NCI-H524 treated with DMSO at 0.1 percent for 48 hours (cell line): ENCODE measurements at places on chromosomes 3 and 15.

DNA sequence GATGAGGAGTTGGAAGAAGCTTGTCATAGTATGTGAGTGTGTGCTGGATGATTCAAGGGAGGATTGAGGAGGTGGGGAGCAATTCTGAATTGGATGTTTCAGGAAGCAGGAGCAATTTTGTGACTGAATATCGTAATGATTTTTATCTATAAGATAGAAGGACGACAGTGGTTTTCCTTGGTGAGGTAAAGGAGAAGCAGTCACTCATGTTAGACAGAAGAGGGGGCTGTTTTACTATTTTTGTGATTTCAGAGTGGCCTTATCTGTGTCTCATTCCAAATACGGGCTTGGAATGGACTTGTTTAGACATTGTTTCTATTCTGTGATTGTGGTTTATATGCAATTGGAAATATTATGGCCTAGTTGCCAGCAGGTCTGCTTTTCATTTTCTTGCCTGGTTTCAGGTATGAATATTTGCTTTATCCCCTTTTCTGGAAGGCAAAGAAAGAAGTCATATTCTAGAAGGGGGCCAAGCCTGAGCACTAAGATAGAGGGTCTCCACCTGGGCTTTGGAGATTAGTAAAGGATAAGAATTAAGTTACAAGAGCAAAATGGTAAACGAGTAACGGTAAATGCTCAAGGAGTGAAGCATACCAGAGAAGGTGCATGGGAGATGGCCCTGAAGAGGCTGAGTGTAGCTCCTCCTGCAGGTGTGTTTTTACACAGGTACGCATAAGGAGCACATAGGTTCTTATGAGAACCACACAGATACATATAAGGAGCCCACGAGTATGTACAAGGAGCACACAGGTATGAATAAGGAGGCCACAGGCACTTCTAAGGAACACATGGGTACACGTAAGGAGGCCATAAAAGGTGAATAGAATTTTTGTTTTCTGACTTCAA, 124.6 kb upstream of the KCNAB1 start:
- peak; percentile 43 for DNase-seq

- no peak for DNase-seq
These were observed 237.6 kb upstream of the BHLHE40 start for GRCh38 chr3:4741404-4742307.

DNA sequence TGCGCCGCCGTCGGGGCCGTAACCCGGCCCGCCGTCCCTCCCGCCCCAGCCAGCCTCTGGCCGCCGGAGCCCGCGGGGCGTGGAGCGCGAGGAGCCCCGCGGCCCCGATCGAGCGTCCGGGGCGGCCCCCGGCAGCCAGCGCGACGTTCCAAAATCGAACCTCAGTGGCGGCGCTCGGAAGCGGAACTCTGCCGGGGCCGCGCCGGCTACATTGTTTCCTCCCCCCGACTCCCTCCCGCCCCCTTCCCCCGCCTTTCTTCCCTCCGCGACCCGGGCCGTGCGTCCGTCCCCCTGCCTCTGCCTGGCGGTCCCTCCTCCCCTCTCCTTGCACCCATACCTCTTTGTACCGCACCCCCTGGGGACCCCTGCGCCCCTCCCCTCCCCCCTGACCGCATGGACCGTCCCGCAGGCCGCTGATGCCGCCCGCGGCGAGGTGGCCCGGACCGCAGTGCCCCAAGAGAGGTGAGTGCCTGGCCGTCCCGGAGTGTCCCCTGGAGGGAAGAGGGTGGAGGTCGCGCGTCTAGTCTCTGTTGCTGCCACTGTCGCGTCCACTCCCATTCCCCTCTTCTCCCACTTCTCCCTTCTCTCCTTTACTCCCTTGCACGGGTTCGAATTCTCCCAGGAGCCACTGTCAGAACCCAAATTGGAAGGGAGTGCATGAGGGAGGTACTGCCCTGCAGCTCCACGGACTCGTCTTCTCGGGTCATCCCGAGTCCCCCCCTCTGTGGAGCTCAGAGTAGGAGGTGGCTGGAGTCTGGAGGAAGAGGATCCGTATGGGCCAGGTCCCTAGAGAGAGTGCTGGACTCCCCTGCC, 585 bp downstream of the CSK start:
- DNase-seq: no peak

DNA sequence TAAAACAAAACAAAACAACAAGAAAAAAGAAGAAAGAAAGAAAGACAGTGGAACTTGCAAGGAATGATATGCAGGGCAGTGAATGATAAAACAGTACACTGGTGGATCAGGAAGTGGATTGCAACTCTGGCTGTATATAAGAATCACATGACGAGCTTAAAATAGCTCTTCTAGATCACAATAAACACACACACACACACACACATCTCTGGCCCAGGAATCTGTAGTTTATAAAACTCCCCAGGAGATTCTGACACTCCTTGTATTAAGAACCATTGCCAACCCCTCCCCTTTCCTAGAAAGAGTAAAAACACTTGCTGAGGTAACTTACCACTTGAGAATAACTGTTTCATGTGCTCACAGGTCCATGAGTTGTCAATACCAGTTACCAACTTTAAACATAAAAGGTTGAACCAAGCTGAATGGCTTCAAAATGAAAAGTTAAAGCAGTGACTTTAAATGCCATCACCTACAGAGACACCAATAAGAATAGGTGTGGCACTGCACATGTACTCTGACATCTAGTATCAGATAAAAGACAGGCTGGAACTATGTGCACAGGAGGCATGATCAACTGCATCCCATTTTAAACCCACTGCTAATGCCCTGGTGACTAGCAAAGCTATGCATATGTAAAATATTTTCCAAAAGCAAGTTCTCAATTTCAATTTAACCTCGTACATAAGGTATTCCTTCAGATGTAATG, 3.9 kb downstream of the CPOX start:
- DNase-seq: no peak

GRCh38 chr15:34609102-34610057, 25.9 kb upstream of the GOLGA8B start:
- peak; percentile 33 for DNase-seq

DNA sequence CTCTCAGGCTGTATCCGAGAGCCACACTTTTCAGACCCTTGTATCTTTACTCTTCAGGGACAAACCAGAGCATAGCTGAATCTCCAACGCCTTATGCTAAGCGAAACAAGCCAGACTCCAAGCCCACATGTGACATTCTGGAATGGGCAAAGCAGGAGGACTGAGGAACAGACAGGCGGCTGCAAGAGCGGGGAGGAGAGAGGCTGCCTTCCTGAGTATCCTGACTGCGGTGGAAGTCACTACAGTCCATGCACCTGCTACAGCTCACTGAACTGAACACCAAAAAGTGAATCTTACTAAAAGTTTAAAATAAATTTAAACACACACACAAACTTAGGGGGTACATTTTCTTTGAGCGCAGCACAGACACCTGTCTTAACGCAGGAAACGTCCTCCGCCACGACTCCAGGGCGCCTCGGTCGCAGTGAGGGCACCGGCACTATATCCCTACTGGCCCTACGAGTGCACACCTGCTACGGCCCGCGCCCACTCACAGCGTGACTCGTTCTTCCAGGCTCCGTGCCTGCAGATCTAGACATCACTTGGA, 1.4 kb downstream of the CYFIP1 start:
- no peak for DNase-seq

DNA sequence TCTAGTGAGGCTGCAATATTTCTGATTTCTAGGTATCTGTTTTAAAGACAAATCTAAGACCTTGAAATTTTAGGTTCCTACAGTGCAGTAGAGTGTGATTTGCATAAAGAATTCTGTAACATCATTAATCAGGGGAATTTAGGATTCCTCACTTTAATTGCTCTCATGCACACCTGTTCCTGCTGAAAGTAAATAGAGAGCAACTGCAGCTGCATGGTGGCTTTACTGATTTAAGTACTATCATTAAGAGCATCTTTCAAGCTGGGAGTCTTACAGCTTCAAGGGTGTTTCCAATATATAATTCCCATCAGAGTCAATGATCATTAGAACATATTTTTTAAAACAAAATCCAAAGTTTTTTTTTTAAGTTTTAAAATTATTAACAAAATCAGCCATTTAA, 36.0 kb upstream of the C3orf70 start:
- peak; percentile 87 for DNase-seq

- peak; percentile 96 for DNase-seq
These were observed 48.8 kb downstream of the ADAMTS9 start for GRCh38 chr3:64638981-64639481.

DNA sequence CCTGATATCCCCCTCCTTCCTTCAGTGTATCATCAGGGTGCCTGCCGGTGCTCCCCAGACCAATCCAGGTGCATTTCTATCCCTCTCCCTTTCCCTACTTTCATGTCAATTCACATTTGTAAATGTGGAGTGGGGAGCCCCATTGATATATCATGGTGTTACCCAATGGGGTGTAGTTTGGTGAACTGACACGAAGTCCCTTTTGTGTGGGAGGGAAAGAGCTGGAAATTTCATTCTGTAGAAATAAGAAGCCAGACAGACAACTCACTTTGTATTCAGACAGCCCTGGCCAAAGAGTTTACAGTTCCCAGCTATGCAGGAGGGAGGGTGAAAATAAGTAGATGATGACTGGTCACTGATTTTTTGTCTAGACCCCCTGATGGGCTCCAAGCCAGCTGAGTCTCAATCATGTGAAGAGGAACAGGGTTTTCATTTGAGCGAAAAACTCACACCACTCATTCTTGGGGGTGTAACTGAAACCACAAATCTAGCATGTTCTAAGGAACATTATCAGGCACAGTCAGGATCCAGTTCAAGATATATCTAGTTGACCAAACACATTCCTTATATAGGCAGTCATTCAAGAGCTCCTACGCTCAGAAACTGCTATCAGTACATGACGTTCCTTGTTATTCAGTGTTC, 58.9 kb downstream of the LMCD1 start:
- no peak for DNase-seq

DNA sequence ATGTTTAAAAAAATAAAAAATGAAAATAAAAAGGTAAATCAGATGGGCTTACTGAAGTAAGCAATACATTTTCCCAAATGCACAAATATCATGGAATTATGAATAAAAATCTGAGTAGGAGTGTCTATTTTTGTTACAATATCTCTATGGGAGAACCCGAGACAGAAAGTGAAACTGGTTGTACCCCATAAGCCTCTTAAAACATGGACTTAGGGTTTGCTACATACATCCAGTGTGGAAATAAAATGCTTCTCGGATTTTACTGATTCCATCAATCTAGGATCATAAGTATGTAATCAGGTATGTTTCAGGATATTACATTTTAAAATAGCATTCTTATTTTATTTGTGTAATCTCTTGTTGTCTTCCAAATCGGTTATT, 177.8 kb upstream of the CDIN1 start:
- no peak for DNase-seq

- DNase-seq: no peak
These were observed 2.9 kb downstream of the GNAT1 start for GRCh38 chr3:50194128-50194902.

DNA sequence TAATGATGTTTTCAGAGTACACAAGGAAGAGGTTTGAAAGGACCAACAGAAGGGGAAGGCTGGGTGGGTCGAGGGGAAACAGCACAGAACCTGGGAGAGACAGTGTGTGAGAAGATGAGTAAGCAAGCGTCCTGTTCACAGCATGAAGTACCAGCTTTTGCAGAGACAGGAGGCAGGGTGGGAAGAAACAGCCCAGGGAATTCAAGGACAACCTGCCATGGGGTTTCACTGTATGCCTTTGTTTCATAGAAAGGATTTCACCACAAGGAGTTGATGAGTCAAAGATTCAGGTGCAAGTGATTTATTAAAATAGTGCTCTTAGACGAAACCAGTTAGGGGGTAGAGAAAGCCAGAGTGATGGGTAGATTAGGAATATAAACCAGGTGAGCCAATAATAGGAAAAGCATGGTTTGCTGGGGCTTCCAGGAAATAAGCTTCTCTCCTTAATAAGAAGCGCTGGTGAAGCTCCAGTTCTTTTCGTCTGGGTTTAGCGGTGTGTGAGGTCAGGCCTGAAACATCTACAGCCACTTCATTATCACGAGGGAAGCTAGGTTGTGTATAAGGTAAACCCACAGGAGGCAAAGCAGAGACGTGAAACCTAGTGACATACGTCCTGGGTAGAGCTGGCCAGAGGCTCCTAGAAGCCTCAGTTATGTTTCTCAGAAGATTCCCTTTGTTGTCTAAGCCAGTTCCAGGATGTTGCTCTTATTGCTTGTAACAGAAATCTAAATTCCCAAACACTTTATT, 3.9 kb downstream of the HHLA2 start:
- no peak for DNase-seq

- no peak for DNase-seq
These were observed 32.1 kb upstream of the C3orf38 start for GRCh38 chr3:88117683-88118082.

DNA sequence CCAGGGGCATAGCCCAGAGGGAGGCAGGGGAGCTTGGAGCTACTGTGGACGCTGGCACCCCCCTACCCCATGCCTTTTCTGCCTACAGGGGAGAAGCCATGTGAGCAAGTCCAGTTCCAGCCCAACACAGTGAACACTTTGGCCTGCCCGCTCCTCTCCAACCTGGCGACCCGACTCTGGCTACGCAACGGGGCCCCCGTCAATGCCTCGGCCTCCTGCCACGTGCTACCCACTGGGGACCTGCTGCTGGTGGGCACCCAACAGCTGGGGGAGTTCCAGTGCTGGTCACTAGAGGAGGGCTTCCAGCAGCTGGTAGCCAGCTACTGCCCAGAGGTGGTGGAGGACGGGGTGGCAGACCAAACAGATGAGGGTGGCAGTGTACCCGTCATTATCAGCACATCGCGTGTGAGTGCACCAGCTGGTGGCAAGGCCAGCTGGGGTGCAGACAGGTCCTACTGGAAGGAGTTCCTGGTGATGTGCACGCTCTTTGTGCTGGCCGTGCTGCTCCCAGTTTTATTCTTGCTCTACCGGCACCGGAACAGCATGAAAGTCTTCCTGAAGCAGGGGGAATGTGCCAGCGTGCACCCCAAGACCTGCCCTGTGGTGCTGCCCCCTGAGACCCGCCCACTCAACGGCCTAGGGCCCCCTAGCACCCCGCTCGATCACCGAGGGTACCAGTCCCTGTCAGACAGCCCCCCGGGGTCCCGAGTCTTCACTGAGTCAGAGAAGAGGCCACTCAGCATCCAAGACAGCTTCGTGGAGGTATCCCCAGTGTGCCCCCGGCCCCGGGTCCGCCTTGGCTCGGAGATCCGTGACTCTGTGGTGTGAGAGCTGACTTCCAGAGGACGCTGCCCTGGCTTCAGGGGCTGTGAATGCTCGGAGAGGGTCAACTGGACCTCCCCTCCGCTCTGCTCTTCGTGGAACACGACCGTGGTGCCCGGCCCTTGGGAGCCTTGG, 5.6 kb downstream of the CIB1 start:
- no peak for DNase-seq

DNA sequence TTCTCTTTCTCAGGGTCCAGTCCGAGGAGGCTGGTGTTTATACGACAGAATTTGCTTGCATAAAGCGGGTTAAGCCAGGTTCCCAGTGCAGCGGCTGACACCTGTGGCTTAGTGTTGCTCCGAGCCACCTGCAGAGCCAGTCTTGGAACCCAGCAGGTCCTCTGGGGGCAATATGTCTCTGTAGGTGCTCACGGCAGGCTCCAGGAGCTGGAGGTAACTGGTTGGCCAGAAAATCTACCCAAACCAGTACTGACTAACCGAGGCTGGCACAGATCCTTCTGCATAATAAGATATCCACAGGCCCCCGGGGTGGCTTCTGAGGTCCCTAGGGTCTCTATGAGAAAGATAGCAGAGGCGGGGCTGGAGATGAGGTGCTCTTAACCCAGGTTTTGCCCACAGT, 3.2 kb downstream of the MGLL start:
- no peak for DNase-seq
